ENCODE measurements at places on chromosomes 5 and 9.

- DNase-seq: no peak
Observed at GRCh38 chr5:93417490-93417889, 163.5 kb downstream of the NR2F1-AS1 start.

GRCh38 chr9:126380447-126380846 is 53.8 kb downstream of the MVB12B start:
- no peak for DNase-seq

DNA sequence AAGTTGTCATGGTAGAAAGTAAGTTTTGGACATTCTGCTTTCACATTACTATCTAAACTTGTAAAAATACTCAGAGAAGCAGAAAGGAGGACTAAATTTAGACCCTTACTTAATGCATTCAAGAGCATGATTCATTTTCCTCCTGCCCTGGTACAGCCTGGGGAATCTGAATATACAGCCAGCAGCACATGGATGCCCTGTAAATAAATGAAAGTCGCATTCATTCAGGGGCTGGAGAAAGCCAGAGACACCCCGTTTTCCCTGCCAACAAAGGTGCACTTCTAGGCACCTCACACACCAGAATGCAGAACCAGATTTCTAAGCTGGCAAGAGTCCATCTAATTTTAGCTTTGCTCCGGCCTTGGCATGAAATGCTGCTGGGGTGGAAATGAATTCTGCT is 172.7 kb upstream of the KLF9 start:
- no peak for DNase-seq

- no peak for DNase-seq
Observed at GRCh38 chr5:158747816-158748432, 351.8 kb downstream of the EBF1 start.

DNA sequence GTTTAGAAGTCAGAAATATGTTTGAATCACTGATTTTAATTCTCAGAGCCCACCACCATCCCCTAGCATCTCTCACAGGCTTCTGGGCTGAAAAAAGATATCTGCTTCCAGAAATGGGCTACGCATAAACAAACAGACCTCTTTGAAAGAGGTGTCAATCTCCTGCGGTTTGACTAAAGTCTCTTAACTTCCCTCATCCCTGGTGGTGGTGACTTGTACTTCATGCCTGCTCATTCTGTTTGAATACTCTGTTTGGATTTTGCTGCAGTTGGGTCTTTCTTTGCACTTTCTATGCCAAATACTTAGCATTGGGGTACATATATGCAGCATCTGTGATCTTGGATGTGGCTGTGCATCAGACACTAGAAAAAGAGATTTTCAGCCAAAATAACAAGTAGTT is 157.2 kb upstream of the ATP10B start:
- DNase-seq: no peak

- DNase-seq: no peak
Observed at GRCh38 chr5:129977810-129978209, 73.5 kb downstream of the CHSY3 start.

DNA sequence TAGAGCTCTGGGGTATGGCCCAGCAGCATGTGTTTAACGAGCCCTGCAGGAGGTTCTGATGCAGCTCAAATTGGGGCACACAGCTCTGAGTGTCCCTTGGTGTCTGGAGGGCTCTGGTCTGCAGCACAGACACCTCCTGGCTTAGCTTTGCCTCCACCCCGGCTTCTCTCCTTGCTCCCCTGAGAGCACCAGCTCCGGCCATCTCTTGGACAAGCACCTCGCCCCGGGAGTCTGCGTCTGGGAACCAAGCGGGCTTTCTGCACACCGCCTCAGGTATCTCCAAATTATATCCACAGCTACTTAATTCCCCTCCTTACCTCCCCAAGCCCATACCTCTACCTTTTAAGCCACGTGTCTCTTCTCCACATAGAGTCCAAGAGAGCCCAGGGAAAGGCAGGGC is 83.7 kb upstream of the IRX4 start:
- DNase-seq: no peak

Measured in activated T-helper 2 cell treated with anti-CD3 and anti-CD28 coated beads, Interferon-gamma antibody, Interleukin-2, Interleukin-4, amounts not matched to agents 10 μg/mL and 5 μg/mL and 100 μg/mL, durations not matched to agents 14 hours and 24 hours and 36 hours (primary cell).